ENCODE measurements at places on chromosomes 6 and 20. TPM values are rescaled to one million over a fixed set of nuclear protein-coding genes. Genes with fewer than 3 reads are reported as not detected.

- DNase-seq = no peak
These were observed 141.3 kb upstream of the CENPW start for GRCh38 chr6:126198631-126199030.

- DNase-seq = no peak
These were observed 30.1 kb upstream of the FAM83D start for GRCh38 chr20:38896009-38896594.

DNA sequence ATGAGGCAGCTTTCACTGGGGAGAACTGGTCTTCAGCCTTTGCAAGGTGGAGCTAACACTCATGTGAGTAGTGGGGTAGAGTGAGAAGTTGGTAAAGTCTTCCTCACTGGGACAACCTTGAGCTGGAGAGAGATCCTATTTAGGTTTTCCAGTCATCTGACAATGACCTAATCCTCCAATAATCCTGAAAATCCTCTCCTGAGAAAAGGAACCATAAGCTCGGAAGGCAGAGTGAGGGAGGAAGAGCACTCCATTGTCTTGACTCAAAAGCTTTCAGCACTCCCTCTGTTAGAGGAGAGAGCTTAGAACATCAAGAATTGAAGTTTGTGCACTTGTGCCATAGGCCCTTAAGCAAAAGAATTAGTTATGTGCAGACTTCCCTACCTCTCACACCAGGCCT, 77.8 kb downstream of the TRAM2 start:
- no peak for DNase-seq

DNA sequence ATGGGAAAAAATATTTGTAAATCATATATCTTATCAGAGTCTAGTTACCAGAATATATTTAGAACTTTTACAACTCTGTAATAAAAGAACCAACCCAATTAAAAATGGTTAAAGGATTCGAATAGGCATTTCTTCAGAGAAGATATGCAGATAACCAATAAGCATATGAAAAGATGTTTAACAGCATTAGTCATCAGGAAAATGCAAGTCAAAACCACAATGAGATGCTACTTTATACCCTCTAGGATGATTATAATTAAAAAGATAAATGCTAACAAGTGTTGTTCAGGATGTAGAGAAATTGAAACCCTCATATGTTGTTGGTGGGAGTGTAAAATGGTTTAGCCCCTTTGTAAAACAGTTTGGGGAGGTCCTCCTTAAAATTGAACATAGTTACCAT, 94.1 kb downstream of the LRRC1 start:
- DNase-seq = no peak

GRCh38 chr6:35426074-35426473, 26.1 kb upstream of the FANCE start:
- peak; percentile 25 for DNase-seq

GRCh38 chr20:63317601-63318291, 24.8 kb downstream of the COL20A1 start:
- DNase-seq = no peak

- DNase-seq = no peak
These were observed 29.0 kb downstream of the BPIFB1 start for GRCh38 chr20:33311996-33312395.

GRCh38 chr20:373171-373890, 7.2 kb upstream of the TRIB3 start:
- peak; percentile 30 for DNase-seq

GRCh38 chr20:37453836-37454235, 67.2 kb upstream of the NNAT start:
- DNase-seq = no peak

DNA sequence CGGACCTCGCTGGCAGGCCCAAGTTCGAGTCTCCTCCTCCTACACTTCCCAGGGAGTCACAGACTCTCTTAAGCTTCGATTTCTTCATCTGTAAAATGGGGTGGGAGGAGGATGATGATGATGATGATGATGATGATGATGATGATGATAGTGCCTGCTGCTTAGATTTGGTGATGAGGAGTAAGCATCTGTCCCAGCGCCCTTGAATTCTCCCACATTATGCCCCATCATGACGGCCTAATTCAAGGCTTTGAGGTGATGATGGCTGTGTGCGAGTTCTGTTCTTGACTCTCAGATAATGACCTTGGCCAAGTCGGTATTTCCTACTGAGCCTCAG, 487 bp upstream of the KIAA1755 start:
- DNase-seq = no peak

- DNase-seq = no peak
These were observed 27.1 kb upstream of the FAM83C start for GRCh38 chr20:35319192-35319870.

DNA sequence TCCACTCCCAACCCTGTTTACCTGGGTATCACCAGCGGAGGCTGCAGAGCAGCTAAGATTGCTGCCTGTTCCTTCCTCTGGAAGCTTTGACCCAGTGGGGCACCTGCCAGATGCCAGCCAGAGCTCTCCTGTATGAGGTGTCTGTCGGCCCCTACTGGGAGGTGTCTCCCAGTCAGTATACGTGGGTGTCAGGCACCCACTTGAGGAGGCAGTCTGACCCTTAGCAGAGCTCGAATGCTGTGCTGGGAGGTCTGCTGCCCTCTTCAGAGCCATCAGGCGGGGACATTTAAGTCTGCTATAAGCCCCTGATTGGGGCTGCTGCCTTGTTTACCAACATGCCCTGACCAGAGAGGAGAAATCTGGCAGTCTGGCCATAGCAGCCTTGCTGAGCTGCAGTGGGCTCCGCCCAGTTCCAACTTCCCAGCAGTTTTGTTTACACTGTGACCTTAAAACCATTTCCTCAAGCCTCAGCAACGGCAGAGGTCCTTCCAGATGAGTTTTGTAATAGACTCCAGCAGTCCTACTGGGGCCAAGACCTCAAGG, 2.8 kb downstream of the RAET1E start:
- DNase-seq = peak; percentile 68

The RPN2 gene
- 132 TPM for total RNA-seq

The IMPG1 gene
- total RNA-seq = not detected

The PI16 gene
- 0.87 TPM for total RNA-seq

The HAO1 gene
- total RNA-seq = 0.40 TPM

The CLIC5 gene
- 95.7 TPM for total RNA-seq

The GABRR2 gene
- 0.24 TPM for total RNA-seq

The GTSF1L gene
- not detected for total RNA-seq

The TREM1 gene
- total RNA-seq = not detected
